ENCODE measurements at places on chromosomes 1 and 21.

- no peak for DNase-seq
These were observed 55.6 kb downstream of the PEX14 start for GRCh38 chr1:10530281-10530740.

DNA sequence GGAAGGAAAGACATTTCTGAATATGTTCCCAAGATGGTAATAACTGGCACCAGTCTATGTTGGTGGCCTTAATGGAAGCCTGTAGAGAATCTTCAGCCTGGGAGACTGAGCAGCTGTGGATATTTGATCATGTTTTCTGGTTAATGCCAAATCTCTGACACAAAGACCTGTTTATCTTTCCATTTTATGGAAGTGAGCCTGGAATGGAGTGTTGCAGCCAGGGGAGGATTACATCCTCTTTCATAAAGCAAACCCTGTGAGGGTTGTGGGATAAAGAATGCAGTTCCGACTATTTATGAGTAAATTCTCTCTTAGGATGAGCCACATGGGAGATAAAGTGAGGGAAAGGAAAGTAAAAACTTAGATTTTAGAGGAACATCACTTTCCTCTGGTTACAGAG is 144.1 kb downstream of the PCP4 start:
- no peak for DNase-seq

- DNase-seq, result no peak
These were observed 57.2 kb upstream of the HMCN1 start for GRCh38 chr1:185676969-185677368.

- DNase-seq, result no peak
These were observed 388.4 kb downstream of the DISC1 start for GRCh38 chr1:232014941-232015340.

- no peak for DNase-seq
These were observed 23.5 kb downstream of the LRRC3 start for GRCh38 chr21:44478801-44479167.

GRCh38 chr1:183914276-183914675 is 109.4 kb downstream of the RGL1 start:
- DNase-seq, result no peak

All from vagina (tissue), 2 donors.